ENCODE measurements at places on chromosomes 5 and 9.

DNA sequence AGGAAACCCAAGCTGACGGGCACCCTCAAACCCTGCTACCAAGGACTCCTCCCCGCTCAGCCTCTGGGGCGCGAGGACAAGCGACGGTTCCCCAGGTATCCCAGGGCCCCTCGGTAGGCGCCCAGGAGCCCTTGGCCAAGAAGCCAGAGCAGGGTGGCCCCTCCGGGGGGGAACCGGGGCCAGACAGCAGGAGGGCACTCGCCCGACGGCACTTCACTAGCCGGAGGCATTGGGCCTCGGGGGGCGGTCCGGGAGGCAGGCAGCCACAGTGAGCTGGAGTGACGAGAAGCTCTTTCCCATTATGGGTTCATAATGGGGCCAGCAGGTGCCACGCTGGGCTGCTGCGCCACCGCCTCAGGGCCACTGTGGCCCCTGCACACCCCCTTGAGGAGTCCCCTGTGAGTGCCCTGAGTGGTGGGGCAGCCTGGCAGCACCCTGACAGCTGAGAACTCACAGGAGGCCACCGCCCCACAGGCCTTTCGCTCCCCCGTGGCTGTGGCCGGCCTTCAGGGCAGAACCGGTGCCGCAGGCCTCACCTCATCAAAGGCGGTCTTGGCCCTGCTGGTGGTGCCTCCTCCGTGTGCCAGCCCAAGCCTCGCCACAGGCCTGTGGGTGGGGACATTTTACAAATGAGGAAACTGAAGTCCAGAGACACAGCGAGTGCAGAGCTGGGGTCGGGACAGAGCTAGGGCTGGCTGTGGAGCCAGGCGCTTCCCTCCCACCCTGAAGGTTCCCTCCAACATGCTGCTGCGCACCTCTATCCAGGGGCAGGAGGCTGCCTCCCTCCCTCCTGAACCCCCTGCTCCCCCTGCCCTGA, 68.7 kb downstream of the PSMB7 start:
- DNase-seq = no peak

GRCh38 chr5:80083101-80083890, 48.1 kb downstream of the THBS4 start:
- DNase-seq = no peak

DNA sequence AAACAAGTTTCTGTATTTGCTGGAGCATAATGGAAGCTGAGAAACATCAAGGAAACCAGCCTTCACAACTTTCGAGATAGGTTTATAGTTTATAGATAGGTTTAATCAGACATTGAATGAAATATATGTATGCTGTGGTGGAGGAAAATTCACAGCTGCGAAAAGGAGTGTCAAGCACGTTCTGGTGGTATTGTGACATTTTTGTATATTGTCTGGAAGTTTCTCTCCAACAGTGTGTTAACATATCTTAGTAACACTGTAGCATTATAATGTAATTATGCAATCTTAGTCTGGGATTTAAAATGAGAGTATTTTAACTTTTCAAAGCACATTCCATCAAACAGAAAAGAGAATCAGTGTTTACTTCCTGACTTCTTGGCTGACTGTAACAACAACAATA, 50.0 kb downstream of the FCHO2 start:
- no peak for DNase-seq

GRCh38 chr9:24245988-24246387, 299.7 kb downstream of the IZUMO3 start:
- no peak for DNase-seq

DNA sequence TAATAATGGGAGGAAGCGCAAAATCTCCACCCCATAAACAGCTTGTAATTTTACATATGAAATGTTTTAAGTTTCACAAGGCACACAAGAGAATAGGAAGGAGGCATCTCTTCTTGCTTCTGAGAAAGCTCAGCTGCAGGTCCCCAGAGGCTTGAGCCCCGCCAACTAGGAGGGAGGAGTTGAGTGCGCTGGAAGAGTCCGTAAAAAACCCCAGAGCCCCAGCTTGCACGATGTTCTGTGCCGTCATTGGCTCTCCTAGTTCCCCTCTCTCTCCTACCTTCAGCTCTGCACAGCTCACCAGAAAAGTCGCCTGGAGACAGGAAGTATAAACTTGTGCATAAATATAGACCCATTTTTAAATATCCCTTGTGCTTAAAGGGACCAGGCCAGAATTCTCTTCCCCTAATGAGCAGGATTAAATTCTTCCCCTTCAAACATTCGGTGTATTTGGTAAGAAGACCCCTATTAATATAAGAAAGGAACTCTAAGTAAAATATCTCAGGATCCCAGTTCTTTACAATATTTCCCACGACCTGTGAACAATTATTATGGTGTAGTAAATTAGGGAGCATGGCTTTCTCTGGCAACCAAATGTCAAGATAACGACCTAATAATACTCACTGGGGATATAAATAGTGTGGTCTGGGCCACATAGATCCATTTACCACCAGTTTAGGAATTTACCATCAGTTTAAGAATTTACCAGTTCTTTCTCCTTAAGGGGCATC, 13.7 kb downstream of the GLRX start:
- peak; percentile 82 for DNase-seq

DNA sequence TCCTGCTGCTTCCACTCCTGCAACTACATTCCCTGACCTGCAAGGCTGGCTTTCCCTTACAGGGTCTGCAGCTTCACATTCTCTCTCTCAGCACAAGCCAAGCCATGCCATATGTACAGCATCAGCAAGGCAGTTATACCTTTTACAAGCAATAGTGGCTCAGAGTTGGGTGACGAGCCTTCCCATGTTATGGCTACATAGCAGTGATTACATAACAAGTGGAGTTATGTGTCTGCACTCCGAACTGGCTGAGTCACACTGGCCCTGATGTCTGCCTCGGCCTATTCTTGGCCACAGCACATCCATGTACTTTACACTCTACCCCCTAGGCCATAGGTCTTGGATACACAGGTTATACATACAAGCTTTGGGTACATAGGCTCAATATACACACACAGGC, 52.0 kb upstream of the SNCAIP start:
- DNase-seq = no peak

DNA sequence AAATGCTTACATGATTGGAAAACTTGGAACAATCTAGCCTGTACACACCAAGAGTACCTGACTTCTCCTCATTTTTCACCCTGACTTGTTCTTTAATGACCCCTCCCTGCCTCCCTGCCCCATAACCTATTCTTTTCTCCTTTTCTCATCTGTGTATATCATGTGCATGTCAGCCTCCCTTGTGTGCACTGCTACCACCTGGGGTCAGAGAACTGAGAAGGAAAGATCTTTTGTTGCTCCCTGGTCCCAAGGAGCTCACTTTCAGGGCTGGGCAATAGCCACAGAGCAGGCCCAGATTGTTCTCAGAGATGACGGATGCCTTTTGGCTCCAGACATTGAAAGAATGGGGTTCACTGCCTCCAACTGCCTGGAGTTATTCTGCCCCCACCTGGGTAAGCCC, 5.1 kb downstream of the MAP1B start:
- DNase-seq = no peak

DNA sequence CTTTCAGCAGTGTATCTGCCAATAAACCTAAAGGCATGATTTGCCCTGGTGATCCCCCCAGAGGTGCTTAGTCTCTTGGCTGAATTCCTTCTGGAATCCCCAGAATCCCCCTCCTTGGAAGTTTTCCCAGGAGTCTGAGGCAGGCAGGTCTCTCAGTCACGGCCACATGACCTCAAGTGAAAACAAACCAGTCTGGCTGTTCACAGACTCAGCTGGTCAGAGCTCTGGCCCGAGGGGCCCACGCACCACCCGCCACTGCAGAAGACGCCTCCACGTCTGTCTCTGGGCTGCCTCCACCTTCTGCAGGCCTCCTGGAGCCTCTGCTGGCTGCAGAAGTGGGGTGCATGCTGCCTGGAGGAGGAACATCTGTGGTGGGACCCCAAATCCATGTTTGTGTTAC, 52.5 kb downstream of the HRH2 start:
- DNase-seq = no peak

DNA sequence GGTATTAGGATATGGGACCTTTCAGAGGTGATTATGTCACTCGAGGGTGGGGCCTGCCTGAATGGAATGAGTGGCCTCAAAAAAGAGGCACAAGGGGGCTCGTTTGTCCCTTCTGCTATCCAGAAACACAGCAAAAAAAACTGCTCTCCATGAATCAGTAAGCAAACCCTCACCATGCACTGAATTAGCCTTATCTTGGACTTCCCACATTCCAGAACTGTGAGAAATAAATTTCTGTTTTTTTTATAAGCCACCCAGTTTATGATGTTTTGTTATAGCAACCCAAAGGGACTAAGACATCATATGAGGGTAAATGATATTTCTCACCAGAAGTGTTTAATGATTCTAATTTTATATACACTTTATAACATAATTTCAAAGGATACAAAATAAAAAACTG, 476.6 kb upstream of the EDIL3 start:
- no peak for DNase-seq

- DNase-seq = no peak
Measured at GRCh38 chr9:94511134-94511954, 43.5 kb upstream of the PCAT7 start.

GRCh38 chr5:169296419-169297143, 4.4 kb downstream of the SLIT3 start:
- peak; percentile 12 for DNase-seq

DNA sequence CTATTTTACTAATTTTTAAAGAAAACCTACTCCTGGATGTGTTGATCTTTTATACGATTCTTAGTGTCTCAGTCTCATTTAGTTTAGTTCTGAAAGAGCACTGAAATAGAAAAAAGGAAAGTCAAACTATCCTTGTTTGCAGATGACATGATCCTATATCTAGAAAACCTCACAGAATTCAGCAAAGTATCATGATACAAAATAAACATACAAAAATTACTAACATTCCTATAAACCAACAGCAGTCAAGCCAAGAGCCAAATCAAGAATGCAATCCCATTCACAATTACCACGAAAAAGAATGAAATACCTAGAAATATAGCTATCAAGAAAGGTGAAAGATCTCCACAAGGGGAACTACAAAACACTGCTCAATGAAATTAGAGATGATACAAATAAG, 225.8 kb upstream of the CDH18 start:
- DNase-seq = no peak

DNA sequence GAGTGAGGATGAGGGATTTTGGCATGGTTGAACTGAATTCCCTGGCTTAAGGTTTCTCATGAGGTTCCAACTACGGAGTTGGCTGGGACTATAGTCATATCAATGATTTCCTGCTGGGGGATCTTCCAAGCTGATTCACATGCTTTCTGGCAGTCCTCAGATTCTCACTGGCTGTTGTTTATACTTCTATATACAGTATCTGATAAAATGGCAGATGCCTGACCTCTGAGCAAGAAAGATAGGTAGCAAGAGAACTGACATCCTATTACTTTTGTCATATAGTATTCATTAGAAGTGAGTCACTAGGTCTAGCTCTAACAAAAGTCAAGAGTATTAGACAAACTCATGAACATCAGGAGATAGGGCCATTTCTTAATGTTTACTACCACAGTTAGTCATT, 440.9 kb upstream of the EDIL3 start:
- DNase-seq = no peak

GRCh38 chr9:14168381-14168780, 145.6 kb downstream of the NFIB start:
- no peak for DNase-seq

DNA sequence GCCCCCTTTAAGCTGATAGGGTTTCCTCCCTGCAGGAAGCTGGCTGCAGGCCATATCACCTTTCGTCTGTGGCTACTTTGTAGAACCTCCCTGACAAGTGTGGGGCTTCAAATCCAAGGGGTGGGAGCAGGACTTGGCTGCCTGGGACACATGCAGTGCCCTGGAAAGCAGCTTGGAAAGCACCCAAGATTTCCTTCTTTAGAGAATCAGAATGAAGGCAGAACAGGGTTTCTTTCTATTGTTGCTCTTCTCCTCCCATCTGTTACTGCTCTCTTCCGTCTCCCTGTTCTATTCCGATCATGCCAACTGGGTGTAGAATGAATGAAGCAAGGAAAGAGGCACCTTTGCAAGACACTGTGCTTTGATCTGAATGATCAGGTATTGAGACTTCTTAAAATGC, 282.2 kb downstream of the MED10 start:
- no peak for DNase-seq

GRCh38 chr5:87594566-87594965, 181.8 kb upstream of the CCNH start:
- DNase-seq = no peak

- no peak for DNase-seq
Measured at GRCh38 chr5:107813559-107813958, 142.8 kb upstream of the EFNA5 start.

- DNase-seq = no peak
Measured at GRCh38 chr9:12584656-12585522, 108.3 kb upstream of the TYRP1 start.

DNA sequence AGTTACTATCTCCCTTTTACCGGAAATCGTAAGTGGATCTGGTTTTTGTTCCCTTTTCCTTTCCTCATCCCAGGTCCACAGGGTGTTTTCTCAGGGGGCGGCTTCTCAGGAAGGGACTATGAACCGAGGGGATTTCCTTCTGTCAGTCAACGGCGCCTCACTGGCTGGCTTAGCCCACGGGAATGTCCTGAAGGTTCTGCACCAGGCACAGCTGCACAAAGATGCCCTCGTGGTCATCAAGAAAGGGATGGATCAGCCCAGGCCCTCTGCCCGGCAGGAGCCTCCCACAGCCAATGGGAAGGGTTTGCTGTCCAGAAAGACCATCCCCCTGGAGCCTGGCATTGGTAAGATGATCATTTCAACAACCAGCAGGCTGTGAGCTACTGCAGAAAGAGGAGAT, 75.8 kb downstream of the GOLPH3 start:
- DNase-seq = no peak

DNA sequence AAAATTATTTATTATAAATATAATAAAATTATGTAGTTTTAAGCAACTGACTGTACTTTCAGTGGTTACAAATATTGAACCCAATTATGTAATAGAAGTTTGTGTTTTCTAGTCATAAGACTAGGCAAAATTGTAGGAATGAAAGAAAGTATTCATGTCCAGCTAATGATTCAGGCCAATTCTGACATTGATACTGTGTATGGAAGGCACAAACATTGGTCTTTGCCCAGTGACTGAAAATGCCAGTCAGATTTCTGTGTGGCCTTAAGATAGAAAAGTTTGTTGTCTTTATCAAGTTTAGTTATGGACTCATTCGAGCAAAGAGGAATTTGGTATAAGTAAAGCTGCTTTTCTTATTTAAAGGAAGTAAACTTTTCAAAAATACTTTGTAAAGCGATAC, 60.3 kb downstream of the SLC12A2 start:
- DNase-seq = no peak

DNA sequence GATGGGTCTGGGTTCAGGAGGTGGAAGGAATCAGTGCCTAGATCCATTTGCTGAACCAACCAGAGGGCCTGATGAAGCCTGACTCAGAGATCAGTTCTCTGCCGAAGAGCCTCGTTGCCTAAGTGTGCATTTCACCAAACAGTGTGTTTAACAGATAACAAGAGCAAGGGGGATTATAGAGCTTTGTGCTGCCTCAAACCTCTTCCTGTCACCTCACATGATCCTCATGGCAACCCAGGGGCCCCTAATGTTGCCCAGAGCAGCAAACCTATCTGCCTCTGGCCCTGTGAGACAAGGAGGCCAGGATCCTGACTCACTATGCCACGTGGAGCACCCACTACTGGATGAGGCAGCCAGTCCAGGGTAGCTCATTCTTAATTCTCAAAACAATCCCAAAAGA, 66.3 kb upstream of the EPB41L4B start:
- no peak for DNase-seq
